Stimulated activated CD8-positive, alpha-beta memory T cell treated with anti-CD3 and anti-CD28 coated beads, Interleukin-2, amount 100 ng/mL, for 1 hour (primary cell): ENCODE measurements at places on chromosomes 4 and X.

DNA sequence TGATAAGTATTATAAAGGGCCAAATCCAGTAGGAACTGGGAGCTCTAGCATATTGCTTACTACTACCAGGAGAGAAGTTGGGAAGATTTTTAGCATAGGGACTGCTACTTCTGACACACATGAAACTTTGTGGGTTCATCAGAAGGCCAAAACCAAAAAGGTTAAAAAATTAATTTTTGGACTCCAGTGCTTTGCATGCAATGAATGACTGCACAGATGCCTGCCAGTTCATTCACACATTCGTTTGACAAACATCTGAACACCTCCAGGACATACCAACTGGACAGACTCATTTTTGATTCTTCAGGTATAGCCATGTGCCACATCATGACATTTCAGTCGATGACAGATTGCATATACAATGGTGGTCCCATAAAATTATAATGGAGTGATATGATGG lies 79.8 kb downstream of the MID1IP1 start:
- DNase-seq, result no peak

DNA sequence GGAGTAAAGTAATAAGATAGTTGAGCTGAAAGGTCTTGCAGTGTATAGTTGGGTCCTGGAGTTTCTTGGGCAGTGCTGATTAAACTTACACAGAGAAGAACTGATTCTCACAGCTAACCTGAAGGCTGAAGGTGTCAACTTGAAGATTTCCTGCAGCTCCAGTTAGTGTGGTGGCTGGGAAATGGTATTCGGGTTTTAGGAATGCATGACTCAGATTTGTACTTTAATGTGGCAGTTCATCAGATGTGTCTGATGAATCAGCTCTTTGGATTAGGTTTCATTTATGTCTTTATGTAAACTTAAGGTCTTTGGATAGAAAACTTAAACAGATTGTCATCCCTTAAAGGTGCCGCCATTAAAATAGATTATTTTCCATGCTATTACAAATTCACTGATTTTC lies 200.0 kb downstream of the IL1RAPL1 start:
- DNase-seq, result no peak

- no peak for DNase-seq
These were observed 117.3 kb upstream of the PPP3CA start for GRCh38 chr4:101464596-101464995.

- no peak for DNase-seq
These were observed 3.8 kb upstream of the NSG1 start for GRCh38 chr4:4383085-4383484.

DNA sequence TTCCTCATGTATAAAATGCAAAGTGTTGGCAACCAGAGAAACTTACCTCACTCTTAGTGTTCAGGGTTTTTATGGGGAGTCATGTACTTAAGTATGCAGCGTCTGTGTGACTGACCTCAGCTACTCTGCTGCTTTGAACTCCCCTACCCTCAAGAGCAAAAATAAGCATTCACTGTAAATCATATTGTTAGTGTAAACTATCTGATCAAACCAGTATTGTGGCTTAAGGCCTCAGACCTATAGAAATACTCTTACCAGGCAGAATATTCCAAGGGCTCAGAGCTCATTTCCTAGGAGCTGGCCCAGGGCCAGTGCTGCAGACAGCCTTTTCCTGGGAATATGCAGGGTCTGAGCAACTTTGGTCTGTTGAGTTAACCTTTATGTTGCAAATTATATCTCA lies 453.1 kb downstream of the CCSER1 start:
- no peak for DNase-seq

GRCh38 chr4:139800082-139800481 lies 134.5 kb downstream of the MGST2 start:
- DNase-seq, result no peak

DNA sequence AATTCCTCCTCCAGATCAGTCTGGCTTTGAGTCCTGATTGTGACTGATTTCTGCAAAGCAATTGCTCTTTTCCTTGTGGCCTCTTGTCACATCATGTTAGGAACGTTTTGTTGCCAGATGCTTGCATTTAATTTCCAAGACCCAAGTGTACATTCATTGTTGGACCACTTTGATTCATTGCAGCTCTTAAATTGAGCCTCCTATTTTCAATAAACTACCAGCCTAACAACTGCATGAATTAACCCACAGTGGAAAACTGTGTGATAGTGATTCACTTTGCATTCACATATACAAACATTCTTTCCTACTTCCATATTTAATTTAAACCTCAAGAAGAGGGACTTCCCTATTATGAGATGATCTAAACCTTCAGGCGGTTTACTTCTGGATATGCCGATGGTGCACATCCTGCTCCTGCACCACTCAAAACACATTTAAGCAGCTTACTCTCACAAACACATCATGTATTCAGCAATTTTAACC lies 118.4 kb downstream of the AFF1 start:
- no peak for DNase-seq

- no peak for DNase-seq
These were observed 48.5 kb downstream of the MRPL1 start for GRCh38 chr4:77911091-77911490.

- DNase-seq, result no peak
These were observed 27.5 kb upstream of the ASMTL start for GRCh38 chrX:1480082-1480785.

DNA sequence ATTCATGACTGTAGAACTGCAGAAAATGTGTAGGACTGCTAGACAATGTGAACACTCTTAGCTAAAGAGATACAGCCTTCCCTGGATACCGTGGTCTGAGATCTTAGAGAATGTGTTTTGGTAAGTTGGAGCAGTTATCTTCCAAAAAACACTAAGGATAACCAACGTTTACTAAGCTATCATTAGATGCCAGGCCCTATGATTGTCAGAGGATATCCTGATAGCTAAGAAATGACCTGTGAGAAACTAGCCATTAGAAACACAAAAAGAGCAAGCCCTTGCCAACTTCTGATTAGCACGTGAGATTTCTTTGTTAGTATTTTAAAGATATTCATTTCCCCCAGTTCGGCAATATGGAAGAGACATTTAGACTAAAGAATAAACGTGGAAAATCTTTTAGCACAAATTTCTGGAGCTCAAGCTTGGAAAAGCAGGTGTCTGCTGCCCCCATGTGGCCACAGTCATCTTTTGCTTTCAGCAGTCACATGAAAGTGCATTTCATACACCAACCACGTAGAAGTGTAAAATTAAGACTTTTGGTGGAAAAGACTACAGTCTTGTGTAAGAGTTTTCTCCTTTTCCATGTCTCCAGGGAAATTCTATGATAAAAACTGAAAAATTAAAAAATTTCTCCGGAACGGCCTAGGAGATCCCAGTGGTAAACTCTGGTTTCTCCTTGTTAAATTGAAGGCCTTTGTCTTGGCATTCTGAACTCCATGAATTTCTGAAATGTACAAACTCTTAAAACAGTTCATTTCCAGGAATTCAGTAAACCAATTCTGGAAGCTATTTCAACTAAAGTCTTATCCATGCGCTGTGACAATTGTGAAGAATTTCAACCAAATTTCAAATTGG lies 136.4 kb downstream of the ZNF674 start:
- peak; percentile 44 for DNase-seq

DNA sequence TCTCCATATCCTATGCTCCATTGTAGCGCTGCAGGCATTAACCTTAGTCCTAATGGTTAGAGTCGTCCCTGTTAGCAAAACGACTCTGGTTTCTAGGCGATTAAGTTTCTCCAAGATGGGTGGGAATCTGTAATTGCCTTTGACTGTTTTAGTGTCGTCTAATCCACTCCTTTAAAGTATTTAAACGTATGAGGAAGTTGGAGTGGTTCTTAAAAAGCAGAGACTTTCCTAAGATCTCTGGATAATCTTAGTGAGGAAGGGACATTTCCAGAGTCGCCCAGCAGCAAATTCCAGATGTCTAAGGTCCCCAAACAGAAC lies 285 bp downstream of the MRPS18C start:
- DNase-seq, result no peak

DNA sequence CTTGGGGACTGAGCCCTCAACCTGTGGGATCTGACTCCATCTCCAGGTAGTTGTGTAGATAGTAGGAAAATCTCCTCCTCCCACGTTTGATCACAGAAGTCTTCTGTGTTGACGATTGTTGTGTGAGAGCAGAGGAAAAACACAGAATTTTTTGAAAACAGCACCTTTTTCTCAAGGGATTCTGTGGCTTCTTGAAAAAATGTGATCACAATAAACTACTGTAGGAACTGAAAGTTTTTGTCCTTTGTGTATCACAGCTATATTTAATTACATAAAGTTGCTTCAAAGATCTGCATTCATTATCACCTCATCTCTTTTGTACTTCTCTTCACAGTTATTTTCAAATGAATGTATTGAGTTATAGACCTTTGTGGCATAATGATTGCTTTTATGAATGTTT lies 85.1 kb downstream of the AFF1 start:
- DNase-seq, result no peak

DNA sequence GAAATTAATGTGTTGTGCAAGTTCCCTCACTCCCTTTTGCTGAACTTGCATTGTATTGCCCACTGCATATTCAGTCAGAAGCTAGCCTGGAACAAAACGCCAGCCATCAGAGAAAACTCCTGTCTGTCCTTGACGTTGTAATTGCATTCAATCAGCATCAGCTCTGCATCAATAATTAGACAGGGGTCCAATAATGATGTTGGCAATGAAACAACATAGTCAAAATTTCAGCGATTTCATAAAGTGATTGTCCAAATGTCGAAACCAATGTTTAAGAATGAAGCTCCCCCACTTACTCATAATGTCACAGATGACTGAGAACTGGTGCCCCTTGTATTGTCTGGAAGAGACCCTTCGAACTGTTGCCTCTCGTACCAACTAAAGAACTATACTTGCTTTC lies 504.2 kb upstream of the TENM3 start:
- no peak for DNase-seq

DNA sequence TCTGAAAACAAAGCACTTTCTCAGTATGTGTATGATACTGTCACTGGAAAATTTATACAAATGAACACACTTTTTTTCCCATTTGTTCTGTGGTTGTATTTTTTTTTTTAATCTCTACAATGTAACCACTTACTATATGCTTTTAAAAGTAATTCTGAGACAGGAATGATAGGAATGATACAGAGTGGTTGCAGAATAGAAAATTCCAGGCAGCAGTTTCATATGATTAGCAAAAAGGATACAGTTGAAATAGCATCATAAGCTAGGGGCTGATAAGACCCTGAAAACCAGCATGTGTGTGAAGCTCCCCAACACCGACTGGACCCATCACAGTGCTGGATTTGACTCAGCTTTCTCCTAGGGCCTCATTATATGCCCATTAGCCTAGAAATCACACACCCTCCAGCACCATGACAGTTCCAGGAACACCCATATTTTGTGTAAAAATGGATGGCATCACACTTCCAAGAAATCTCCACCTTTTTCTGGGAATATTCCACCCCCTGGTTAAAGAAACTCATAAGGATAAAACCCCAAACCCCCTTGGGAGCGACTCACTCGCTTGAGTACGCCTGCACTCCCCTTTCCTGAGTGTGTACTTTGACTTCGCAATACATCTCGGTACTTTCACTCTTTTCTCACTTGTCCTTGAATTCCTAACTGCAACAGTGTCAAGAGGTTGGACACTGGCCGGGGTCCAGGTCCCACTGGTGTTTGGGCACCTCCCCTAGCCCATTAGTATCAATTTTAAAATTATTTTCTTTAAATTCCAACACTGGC lies 77.4 kb upstream of the AGA start:
- no peak for DNase-seq

DNA sequence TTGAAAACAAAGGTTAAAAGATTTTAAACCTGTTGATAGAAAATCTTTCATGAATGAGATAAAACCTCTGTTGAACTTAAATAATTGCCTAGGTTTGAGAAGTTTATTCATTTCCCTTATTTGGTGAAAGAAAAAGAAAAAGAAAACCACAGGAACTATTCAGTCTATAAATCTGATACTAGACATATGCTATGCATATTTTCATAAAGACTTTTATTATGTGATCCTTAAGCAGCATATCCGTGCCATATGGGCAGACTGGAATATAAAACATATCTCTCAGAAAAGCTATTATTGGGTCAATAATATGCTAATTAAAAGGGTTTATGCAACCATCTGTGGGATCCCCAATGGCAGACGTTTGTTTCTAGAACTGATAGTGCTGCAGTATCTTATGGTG lies 178.7 kb downstream of the RASL11B start:
- no peak for DNase-seq

DNA sequence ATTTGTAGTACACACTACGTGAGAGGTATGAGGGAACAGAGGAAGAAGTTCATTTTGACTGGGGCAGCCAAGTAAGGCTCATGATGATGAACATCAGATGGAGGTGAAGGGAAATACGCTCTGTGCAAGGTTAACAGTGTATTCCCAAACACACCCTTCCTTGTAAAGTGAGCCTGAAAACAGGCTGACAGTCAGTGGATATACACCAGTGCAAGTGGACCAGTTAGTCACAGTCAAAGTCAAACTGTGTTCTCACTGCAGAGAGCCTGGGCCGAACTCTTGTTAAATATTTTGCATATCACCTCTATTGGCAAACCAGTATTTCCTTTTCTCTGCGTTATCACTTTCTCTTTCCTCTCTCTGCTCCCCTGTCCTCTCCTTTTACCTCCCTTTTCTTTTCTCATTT lies 23.4 kb upstream of the RHOH start:
- no peak for DNase-seq

DNA sequence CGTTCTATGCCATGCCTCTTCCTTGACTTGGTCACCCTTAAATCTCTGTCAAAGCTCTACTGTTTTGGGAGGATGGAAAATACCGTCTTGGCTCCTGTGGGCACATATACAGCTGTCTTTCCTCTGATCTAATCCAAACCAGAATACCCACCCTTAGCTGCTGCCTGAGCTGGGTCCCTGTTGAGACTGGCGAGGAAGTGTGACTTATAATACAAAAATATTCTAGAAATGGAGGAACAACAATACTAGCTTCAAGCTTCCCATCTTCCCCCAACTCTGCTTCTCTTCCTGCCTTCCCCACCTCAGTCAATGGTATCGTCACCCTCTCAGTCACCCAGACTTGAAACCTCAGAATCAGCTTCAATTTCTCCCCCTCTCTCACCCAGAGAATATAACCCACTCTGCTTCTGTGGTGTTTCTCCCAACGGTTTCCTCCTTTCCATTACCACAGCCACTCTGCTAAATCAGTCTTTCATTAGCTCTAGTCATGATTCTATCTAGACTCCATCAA lies 599 bp upstream of the IL2RG start:
- DNase-seq, result no peak

- no peak for DNase-seq
These were observed 60.4 kb downstream of the SUPT20HL2 start for GRCh38 chrX:24253469-24253868.

DNA sequence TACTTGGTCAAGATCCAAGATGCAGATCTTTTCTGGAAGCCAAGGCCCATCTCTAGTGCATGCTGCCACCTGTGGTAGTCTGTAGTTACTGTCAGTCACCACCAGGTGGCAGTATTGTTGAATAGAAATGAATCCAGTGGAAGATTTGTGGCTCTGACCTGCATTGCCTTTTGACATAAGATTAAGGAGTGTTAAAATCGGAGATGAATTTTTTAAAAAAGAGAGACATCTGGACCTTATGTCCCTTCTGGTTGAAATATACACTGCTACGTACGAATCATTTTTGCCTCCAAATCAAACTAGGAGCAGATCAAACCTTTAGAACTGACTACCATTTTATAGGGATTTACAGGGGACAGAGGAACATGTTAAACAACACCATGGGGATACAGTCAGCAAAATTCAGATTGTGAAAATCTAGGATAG lies 46.9 kb upstream of the RHOH start:
- DNase-seq, result peak; percentile 24

- no peak for DNase-seq
These were observed 457.4 kb upstream of the PCDH10 start for GRCh38 chr4:132691668-132692067.
